ENCODE measurements at places on chromosomes 5 and 9.

GRCh38 chr5:179906795-179907555, 722 bp downstream of the TBC1D9B start:
- DNase-seq: no peak

DNA sequence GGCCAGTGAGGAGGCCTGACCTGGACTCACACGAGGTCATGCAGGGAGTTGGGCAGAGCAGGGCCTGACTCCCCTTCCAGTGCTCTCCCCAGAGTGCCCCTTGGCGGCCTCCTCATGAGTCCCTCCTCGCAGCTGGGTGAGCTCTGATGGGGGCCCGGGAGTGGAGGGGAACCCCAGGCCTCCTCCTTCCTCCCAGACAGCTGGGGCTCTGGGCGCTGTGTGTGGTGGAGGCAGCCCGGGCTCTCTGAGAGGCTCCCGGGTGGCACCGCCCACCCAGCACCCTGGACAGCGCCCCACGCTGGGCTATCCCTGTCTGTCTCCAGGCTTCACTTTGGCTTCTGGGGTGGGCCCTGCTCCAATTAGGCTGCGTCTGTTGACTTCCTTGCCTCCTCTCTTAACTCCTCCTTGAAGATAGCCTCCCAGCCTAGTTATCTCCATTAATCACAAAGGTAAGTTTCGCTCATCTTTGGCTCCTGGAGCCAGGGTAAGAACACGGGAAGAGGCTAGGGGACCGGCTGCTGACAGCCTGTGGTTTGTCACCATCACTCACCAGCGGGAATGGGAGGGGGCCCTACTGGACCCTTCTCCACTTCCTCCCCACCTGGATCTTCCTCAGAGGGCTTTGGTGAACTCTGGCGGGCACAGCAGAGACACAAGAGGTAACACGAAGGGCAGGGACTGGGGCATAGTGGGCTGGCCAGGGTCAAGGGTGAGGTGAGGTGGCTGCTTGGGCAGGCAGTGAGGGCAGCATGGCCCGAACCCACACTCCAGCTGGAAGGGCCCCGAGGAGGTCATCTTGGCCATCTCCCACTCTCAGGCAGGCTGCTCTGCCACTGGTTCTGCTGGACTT, 13.1 kb downstream of the PSD2 start:
- no peak for DNase-seq

- DNase-seq: no peak
Measured at GRCh38 chr5:40660751-40661150, 19.0 kb upstream of the PTGER4 start.

DNA sequence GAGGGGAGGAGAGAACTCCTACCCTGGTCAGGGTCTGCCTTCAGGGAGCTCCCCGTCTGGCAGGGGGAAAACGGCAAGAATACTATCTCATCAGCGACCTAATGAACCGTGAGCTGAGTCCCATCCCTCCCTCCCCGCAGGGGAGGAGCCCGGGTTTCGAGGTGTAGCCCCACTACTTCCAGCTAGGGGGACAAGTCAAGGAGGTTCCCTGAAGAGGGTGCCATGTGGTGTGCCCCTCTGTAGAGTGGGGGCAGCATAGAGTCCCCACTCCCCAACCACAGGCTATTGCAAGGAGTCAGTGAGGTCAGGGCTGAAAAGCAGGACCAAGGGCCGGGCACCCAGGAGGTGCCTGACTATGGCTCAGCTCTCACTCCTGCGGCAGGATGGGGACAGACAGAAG, 50.9 kb upstream of the RXRA start:
- no peak for DNase-seq

- DNase-seq: no peak
Measured at GRCh38 chr5:95940758-95941682, 20.6 kb downstream of the ELL2 start.

- no peak for DNase-seq
Measured at GRCh38 chr5:123916345-123917121, 404.6 kb downstream of the CSNK1G3 start.

DNA sequence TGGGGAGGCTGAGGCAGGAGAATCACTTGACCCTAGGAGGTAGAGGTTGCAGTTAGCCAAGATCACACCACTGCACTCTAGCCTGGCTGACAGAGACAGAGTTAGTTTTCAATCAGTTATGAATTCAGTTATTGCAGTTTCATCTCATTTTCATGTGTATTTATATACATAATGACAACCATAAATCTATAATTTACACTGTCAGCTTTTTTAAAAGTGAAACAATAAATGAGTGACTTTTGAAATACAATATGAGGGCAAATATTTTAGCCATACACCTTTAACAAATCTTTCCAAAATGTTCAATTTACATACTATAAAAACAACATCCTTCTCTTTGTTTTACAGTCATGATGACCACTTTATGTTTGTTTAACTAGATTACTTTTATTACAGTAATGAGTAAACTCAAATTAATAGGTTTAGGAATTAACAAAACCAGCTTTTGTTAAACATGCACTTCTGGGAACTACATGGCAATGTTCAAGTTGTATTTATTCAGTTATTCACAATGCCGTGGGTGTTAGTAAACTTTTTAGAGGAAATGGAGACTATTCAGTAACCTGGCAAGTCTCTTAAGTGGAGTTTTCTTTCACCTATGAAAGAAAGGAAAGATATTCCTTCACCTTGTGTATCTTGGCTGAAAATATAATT, 12.7 kb downstream of the TYRP1 start:
- DNase-seq: no peak

GRCh38 chr9:34610434-34611206, 1.3 kb downstream of the RPP25L start:
- no peak for DNase-seq

- no peak for DNase-seq
Measured at GRCh38 chr9:8600914-8601680, 801.5 kb upstream of the DMAC1 start.

GRCh38 chr9:38027714-38028113, 41.3 kb downstream of the SHB start:
- no peak for DNase-seq

DNA sequence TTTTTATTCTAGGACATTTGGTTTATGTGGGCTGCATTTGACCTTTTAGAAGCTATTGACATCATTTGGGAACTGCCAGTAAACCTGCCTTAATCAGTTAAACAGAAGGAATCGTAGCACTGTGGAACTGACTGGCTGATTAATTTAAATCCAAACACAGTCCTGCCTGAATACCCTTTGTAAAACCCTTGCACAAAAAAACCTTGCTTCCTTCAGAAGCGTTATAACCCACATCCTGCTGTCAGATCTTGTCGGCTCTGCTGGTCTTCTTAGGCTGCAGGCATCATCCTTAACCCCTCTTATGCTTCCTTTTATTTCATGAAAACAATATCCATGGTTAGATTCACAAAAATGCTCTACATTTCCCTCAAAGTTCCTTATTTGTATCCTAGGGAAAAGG, 46.3 kb downstream of the PAM start:
- DNase-seq: no peak

DNA sequence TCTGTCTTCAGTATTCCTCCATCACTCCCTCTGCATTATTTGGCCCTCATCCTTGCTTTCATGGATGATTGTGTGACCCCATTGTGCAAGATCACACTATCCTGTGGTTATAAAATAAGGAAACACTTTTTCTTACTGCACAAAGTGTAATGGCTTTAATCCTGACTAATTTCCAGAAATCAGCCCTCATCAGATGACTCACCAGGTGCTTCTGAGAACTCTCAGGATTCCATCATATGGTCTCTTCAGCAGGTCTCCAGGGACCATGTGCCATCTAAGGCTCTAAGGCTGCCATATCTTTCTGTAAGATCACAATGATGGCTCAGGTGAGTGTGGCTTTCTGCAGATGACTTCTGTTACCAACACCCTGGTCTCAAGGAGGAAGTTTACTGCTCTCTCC, 27.3 kb upstream of the FER start:
- no peak for DNase-seq

GRCh38 chr5:20286512-20286911, 298.5 kb upstream of the CDH18 start:
- no peak for DNase-seq

DNA sequence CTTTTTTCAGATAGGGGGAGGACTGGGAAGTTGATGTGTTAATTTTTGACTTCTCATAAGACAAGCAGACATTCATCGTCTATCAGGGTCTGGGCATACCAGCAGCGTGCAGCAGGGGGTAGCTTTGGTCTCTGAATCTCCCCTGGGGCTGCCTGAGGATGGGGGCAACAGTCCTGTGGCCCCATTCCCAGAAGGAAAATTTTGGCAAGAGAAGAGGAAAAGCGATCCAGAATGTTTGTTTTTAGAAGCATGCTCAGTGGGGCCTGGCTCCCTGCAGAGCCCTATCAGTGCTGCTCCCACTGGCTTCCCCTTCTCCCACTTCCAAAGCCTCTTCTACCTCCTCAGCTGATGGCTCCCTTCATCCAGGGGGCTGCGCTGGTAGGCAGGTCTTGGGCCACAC, 194.8 kb upstream of the IL12B start:
- DNase-seq: no peak

- no peak for DNase-seq
Measured at GRCh38 chr5:16934677-16935153, 1.4 kb downstream of the MYO10 start.

DNA sequence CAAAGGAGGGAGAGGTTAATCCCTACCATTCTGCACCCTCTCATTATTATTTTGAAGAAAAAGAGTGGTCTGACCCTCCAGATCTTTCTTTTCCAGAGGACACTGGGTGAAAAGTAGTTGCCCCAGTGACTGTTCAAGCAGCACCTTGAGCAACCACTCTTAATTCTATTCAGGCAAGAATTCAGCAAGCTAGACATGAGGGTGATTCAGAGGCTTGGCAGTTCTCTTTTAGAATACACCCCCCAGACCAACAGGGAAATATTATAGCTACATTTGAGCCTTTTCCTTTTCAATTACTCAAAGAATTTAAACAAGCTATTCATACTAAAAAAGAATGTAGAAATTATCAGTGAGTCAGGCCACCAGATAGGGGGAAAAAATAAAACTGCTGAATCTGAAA, 178.3 kb downstream of the MRPS30 start:
- DNase-seq: no peak

GRCh38 chr5:81907012-81907635, 64.7 kb upstream of the ATG10 start:
- no peak for DNase-seq

- DNase-seq: no peak
Measured at GRCh38 chr9:71830153-71830552, 61.8 kb upstream of the CEMIP2 start.

DNA sequence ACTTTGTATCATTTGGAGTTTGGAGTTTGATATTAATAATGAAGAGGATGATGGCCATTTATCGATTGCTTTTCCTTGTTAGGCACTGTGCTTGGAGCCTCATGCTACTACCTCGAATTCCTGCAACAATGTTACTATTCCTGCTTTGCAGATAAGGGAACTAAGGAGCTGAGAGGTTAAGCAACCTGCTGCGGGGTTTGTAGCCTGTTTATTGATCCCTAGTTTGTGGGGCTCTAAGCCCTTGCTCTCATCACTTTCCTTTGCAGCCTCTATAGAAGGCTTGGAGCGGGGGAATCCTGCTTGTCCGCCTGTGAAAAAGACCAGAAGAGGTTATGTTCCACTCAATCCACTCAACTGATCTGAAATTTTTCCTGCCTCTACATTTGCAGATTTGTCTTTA, 15.8 kb downstream of the ARHGEF28 start:
- no peak for DNase-seq

GRCh38 chr9:83066771-83067170, 3.8 kb upstream of the RASEF start:
- no peak for DNase-seq

- no peak for DNase-seq
Measured at GRCh38 chr5:142404046-142404477, 79.2 kb upstream of the SPRY4 start.

GRCh38 chr9:129182122-129182521, 4.1 kb upstream of the IER5L start:
- DNase-seq: no peak

GRCh38 chr9:98318041-98318790, 62.8 kb upstream of the TBC1D2 start:
- no peak for DNase-seq

DNA sequence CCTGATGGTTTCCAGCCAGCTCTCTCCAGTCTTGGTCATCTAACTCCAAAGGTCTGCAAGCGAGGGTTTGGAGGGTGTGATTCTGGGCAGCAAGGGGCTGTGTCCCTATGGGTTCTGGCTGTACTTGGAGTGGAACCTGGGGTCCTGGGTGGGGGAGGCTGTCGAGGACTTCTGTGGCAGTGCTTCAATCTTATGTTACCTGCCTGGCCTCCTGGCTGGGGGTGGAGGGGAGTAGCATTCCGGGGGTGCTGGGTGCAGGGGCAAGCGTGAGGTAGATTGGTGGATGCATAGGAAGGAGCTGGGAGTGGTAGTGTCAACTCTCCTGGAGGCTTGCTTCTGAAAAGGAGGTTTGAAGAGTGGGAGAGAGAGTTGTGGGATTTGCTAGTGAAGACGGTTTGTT, 143.4 kb downstream of the HSPA4 start:
- DNase-seq: no peak

DNA sequence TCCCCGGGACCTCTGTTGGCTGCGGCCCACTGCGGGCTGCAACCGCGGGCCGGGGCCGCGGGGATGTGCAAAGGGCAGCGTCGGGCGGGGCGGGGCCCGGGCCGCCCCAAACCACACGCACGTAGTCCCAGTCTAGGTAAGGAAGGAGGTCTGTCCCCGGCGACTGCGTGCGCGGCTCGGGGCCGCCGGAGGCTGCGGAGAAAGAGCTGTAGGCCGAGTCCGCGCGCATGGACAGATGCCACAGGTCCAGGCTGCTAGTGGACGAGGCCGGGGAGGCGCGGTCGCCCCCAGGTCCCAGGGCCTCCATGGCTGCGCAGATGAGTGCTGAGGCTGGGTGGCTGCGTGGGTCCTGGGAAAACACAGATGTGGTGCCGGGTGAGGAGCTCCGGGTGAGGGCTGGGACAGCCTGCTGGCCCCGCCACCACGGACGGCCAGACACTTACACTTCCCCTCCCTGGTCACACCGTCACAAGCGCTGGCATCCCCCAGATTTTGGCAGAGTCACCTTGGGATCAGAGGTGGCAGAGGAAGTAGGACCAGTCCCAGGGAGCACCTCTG, 4.5 kb downstream of the SHROOM1 start:
- DNase-seq: no peak

GRCh38 chr9:127899128-127899943, at the start of gene ST6GALNAC6:
TSS of gene ST6GALNAC6 (minus strand) at chr9:127899603. CDS start at chr9:127897981, 1,622 bp downstream.
- DNase-seq: peak; percentile 32

GRCh38 chr5:86532429-86532828, 85.3 kb upstream of the COX7C start:
- no peak for DNase-seq

DNA sequence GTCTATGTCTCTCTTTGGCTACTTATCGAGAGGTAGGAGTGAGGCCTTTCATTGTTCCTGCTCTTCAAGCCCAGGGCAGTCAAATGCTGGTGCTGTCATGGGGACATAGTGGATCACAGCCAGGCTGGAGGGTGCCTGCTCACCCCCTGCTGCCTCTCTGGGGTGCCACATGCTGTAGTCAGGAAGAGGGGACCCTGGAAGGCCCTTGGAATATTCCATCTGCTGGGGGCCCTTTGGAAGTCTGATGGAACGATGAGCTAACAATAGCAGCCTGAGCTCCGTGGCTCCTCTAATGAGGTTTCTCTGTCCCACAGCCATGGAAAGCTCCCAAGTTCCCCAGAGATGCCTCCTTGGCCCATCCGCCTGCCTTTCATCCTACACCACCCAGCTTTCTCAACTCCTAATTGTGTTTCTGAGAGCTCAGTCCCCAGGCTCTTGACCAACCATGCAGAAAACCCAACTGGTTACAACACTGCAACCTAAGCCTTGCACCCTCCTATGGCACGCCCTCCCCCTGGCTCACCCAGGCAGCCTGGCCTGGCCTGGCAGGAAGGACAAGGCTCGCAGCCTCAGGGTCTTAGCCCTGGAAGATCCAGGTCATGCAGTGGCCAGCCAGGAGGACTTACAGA, 91.7 kb downstream of the NRG2 start:
- no peak for DNase-seq

GRCh38 chr9:129619787-129620668, 873 bp downstream of the C9orf50 start:
- DNase-seq: no peak
